ENCODE measurements at places on chromosomes 11 and 22.

DNA sequence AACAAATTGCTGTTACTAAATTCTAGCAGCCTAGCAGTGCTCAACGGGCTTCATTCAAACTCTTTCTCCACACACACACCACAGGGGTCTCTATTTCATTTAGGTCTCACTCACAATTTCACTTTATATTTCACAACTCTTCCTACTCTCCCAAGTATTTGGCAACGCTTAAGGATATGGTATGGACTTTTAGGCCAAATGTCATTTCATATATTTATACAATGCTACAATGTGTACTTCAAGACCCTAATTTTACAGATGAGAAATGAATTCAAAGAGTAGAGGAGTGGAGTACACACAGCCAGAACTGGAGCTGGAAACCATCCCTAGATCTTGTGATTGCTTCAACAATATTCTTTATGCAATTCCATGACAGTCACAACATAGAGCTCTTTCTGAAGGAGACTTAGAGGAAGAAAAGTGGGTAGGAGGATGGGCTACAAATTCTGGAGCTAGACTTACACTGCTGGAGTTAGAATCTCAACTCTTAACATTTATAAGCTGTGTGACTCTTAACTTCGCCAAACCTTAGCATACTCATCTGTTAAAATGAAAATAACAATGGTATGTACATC lies 2.5 kb upstream of the MS4A13 start:
- no peaks in the 10 kb centered on the region for H3K27me3 ChIP-seq
- no peak overlapping the region for H3K4me3 ChIP-seq
- DNase-seq = no peak
- no peaks in the 10 kb centered on the region for H3K4me1 ChIP-seq

GRCh38 chr11:80621871-80622270 lies 1181.0 kb upstream of the TENM4 start:
- H3K4me1 ChIP-seq = no peaks in the 10 kb centered on the region
- no peaks in the 10 kb centered on the region for H3K36me3 ChIP-seq
- DNase-seq = no peak
- H3K27ac ChIP-seq = no peak overlapping the region

- no peak overlapping the region for H3K4me3 ChIP-seq
- no peak overlapping the region for H3K27ac ChIP-seq
- no peak for DNase-seq
- H3K4me1 ChIP-seq = no peaks in the 10 kb centered on the region
- peaks cover 46% of the 10 kb centered on the region for H3K27me3 ChIP-seq
Measured at GRCh38 chr11:17478070-17478469, 1.4 kb upstream of the ABCC8 start.

- peaks cover 23% of the 10 kb centered on the region for H3K27me3 ChIP-seq
- no peaks in the 10 kb centered on the region for H3K4me1 ChIP-seq
- no peak overlapping the region for H3K4me3 ChIP-seq
- H3K36me3 ChIP-seq = peaks cover 5% of the 10 kb centered on the region
- no peak for DNase-seq
- no peak overlapping the region for H3K27ac ChIP-seq
Measured at GRCh38 chr11:33931067-33931466, 39.2 kb upstream of the LMO2 start.
